ENCODE measurements at places on chromosomes 11 and 22.

DNA sequence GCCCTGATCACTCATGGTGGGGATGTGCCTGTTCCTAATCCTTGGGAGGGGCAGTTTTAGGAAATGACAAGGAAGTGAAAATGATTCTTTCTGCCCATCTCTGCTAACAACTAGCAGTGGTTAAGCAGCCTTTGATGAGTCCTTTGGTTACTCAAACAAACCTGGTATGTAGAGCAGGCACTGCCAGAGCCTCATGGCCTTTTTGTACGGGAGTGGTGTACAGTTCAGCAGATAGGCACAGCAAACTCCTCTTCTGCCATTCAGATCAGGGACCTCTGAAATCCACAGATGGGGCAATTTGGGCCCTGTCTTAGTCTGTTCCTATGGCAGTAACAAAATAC, 66.2 kb downstream of the FZD4 start:
- no peak for DNase-seq

DNA sequence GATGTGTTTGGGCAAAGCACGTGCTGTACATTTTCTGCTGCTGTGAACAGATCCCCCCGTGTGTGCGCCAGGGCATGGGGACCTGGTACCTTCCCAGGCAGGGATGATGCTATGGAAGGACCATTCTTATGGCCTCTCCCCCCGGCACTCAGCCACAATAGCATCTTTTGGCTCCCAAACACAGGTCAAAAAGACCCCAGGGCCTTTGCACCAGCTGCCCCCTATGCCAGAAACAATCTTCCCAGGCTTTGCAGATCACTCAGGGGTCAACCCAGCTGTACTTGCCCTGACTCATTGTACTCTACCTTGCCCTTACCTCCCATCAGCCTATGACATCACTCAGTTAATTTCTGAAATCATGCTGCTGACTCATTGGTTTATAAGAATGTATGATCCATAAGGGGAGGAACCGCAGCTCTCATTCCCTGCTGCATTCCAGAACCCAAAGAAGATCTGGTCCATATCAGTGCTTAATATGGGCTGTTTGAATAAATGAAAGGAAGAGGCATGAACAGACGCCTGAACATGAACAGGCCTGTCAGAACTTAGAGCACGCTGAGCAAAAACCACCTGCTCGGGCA, 100.7 kb downstream of the CELSR1 start:
- DNase-seq, result no peak

DNA sequence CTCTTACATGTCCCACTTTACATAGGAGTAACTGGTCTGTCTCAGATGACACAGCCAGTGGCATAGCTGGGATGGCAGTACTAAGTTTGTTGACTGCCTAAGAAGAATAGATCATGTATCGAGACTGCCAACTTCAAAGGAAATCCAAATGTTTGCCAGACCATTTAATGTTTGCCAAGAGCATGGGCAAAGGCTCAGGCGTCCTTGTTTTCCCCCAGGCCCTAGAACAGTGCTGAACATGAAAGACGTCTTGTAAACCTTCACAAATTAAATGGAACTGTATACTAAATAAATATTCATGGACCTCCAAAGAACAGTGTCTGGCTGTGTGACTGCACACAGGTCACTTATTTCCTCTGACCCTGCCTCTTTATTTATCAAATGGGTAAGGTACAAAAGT, 234.7 kb upstream of the CCDC90B start:
- DNase-seq, result no peak

DNA sequence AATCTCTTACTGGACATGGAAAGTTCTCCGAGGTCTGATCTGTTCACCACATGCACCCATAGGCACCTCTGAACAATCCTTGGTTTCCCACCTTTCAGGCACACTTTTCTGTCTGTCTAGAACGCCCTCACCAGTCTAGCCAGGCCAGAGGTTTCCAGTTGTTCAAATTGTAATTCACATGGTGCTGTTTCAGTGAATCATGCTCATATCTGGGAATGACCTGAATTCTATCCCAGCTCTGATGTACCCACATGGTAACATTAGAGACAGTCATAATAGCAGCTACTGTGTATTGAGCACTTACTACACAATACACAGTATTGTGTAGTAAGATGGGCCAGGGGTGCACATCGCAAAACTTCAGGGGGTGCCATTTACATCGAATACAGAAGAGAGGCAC, 138.2 kb downstream of the COMMD9 start:
- DNase-seq, result no peak

GRCh38 chr22:19664951-19665783, 49.1 kb upstream of the SEPTIN5 start:
- DNase-seq, result no peak

GRCh38 chr11:70247710-70248072, 22.8 kb upstream of the PPFIA1 start:
- DNase-seq, result no peak

DNA sequence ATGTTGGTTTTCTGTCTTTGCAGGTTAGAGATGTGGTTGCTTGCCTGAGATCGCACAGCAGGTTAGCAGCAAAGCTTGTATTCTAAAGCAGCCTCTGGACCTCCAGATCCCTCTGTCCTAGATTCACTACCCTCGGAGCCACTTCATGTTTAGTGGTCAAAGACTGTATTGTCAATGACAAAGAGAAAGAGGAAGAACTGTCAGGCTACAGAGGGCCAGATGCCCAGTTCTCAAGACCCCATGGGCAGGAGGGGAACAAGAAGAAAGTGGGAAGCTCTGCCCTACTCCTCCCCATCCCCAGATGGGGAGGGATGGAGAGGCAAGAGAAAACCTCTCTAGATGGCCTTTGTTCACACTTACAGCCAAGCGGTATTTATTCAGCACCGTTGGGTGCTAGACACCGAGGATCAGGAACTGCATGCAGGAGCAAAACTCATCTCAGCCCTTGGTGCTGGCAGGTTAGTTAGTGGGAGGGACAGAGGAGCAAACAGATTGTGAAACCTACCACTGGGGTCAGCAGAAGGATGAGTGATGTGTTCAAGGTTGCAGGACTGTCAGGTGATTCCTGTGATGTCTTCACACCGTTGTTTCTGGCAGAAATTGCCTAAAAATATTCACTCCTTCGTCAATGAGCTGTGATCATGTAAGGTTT, 38.3 kb upstream of the PTPRJ start:
- DNase-seq, result no peak

- DNase-seq, result no peak
These were observed 11.2 kb downstream of the IL10RA start for GRCh38 chr11:117997406-117997805.

DNA sequence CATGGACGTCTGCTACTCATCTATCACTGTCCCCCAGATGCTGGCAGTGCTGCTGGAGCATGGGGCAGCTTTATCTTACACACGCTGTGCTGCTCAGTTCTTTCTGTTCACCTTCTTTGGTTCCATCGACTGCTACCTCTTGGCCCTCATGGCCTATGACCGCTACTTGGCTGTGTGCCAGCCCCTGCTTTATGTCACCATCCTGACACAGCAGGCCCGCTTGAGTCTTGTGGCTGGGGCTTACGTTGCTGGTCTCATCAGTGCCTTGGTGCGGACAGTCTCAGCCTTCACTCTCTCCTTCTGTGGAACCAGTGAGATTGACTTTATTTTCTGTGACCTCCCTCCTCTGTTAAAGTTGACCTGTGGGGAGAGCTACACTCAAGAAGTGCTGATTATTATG, 9.2 kb upstream of the OR9Q2 start:
- no peak for DNase-seq

- no peak for DNase-seq
These were observed 264.4 kb downstream of the DDX10 start for GRCh38 chr11:108929241-108929640.

GRCh38 chr11:84333221-84333620, 1047.1 kb upstream of the CCDC90B start:
- no peak for DNase-seq

DNA sequence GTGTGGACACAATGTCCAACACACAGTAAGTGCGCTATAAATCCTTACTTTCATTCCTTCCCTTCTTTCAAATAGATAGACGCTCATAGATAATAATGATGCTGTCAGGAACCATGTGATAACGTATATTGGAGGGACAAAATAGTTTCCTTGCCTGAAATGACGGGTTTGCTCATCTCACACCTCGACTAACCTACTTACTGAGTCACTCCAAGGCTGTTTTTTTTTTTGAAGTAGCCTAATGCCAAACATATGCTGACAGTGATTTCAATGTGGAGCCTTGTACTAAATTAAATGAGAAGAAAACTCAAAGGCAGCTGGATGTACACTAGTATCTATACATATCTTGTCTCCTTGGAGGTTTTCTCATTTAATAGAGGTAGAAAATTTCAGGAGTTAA, 400.5 kb downstream of the NELL1 start:
- DNase-seq, result no peak

GRCh38 chr22:32005453-32005852, 37.6 kb upstream of the SLC5A1 start:
- no peak for DNase-seq

DNA sequence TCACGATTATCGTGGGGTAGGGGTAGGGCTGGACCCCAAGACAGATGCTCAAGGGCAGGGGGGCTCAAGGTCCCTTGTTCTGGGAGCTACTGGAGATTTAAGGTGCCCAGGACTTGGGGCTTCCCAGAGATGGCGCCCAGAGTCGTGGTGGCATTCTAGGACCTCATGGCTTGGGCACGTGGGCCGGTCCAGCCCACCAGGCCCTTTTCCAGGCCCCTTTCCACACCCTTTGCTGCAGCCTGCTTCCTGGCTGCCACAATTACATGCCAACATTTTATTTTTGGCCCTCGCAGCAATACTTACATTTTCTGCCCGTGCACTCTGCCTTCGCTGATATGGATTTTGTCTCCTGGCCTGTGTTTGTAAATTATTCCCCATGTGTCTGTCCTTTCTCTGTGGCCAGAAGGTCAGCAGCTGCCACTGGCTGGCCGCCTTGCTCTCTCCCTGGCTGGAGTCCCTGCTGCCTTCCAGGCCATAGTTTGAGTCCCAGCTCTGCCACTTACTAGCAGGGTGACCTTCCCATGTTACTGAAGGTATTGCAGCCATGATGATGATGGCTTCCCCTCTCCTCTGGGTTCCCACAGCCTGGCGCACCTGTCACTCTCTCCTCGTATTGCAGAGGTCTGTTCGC, 11.2 kb downstream of the MB start:
- no peak for DNase-seq

DNA sequence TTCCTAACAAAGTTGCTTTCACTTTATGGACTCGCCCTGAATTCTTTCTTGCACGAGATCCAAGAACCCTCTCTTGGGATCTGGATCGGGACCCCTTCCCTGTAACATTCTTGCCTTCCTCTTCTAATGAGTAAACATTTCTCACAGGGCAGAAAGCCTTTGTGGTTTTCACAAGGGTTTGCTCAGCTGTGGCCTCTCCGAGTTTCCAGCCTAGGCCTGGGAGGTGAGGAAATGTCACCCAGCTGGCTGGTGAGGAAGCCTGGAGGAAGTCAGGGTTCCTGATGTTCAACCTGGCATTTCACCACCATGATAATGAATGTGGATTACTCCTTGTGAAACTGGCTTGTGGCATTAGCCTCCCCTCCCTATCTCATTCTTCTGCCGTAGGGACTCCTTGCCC, 224.9 kb downstream of the DSCAML1 start:
- no peak for DNase-seq

- no peak for DNase-seq
These were observed 358.2 kb upstream of the PDGFD start for GRCh38 chr11:104522123-104522522.

- no peak for DNase-seq
These were observed 13.8 kb upstream of the RBM4B start for GRCh38 chr11:66691311-66691980.

GRCh38 chr11:72015511-72016061, 16.9 kb downstream of the IL18BP start:
- no peak for DNase-seq

- DNase-seq, result no peak
These were observed 49.3 kb downstream of the LRFN4 start for GRCh38 chr11:66906061-66906733.

DNA sequence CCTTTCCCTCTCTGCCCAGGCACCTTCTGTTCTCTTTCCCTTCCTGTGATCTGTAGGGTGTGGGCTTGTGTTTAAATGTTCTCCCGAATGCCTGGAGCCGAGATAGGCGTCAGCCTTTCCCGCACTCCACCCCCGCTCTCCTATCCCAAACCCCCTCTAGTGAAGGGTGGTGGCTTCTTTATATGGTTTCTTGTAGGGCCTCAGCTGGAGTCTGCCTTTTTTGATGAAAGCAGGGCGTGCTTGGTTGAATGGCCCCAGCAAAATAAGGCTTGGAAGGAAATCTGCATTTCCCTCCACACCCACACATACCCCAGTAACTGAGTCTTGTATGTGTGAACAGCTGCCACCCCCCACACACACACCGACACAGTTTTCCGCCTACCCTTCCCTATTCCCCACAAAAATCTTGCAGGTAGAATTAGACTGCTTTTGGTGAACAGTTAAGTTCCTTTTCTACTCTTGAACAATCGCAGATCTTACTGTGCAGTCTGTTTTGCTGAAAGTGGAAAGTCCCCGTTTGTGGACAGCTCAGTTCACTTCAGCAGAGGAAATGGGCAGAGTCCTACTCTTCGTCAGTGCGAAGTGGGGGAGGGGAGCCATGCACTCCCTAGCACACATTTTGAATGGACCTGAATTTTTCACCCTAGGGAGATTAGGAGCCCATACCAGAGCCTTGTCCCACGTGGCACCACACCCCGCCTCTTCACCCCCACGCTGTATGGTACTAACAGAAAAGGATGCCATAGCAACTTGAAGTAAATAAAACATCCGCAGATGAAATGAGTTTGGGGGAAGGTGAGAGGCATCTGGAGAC, 25.5 kb upstream of the GRK2 start:
- DNase-seq, result peak; percentile 53

GRCh38 chr11:117834068-117834810, 9.7 kb upstream of the FXYD2 start:
- DNase-seq, result no peak

GRCh38 chr22:45884201-45885062, 92.5 kb downstream of the WNT7B start:
- no peak for DNase-seq

- DNase-seq, result no peak
These were observed 999.0 kb downstream of the BRD1 start for GRCh38 chr22:48828688-48829087.

GRCh38 chr11:86623041-86623621, 49.3 kb downstream of the ME3 start:
- DNase-seq, result no peak

GRCh38 chr11:57778318-57779037, 16.9 kb downstream of the CTNND1 start:
- no peak for DNase-seq

DNA sequence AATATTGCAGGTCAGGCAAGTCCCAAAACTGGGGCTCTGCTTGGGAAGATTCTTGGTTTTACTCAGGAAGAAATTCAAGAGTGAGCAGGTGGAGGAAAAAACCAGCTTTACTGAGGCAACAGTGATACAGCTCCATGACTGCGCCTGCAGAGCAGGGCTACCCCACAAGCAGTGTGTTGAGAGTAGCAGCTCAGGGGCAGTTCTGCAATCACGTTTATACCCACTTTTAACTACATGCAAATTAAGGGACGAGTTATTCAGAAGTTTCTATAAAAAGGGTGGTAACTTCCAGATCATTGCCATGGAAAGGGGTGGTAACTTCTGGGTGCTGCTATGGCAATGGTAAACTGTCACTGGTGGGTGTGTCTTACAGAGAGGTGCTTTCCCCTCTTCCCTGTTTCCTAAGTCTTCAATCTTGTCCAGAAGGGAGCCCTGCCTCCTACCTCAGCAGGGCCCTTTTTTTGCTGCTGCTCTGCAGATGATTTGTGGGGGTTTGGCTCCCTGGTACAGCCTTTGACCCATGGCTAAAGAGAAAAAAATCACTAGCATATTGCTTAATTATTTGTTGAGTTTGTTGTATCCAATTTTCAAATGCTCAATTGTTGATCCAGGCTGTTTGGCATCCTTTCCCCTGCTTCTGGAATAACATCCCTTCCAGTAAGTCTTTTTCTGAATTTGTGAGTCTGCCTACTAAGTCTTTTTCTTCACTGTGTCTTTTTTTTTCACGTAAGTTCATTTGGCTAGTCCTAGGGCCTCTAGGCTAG, 30.0 kb upstream of the ME3 start:
- no peak for DNase-seq
